Mucosa of gallbladder (tissue), 1 donor: ENCODE measurements at places on chromosomes 13 and 19. TPM values are rescaled to one million over a fixed set of nuclear protein-coding genes. Genes with fewer than 3 reads are reported as not detected.
A peak's percentile ranks its signal among the peaks of the same experiment; 100 is the strongest.

DNA sequence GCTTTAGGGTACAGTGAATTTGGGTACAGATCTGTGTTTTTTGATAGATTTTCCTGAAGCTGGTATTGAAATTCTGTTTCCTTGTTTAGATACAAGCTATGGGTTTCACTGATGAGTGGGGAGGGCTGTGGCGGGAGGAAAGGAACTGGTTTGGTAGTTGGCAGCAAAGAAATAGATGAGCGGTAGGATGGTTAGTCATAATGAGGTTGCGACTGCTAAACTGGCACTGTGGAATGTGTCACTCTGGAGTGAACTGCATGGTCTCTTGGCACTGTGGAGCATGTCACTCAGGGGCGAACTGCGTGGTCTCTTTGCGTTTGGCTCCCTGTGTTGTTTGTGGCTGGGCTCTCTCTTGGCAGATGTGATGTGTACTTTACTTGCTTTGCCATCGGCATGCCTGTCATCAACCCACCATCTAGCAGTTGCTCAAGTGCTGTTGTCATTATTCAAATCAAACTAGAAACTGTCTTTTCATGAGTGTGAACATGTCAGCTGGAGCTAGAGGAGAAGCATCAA, 82.1 kb downstream of the ATP8A2 start:
- DNase-seq = no peak

DNA sequence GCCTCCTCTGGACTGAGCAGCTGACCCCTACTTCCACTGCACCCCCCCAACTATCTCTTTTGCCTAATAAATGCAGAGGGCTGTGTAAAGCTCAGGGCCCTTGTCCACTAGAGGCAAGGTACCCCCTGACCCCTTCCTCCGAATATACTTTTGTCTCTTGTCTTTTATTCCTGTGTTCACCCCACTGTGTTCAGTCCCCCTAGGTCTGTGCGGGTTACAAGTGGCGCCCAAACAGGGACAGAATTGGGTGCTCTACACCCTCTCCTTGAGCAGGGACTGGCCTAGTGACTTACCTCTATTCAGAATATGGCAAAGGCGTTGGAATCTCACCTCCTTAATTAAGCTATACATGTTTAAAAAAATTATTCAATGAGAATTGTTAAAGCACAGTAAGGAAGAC, 15.0 kb downstream of the ZNF350 start:
- no peak for DNase-seq

- DNase-seq = no peak
These were observed 707.5 kb downstream of the SLITRK6 start for GRCh38 chr13:85091631-85092234.

GRCh38 chr13:112978561-112979405, 9.8 kb downstream of the MCF2L start:
- DNase-seq = no peak

GRCh38 chr19:51559240-51559639, 11.8 kb upstream of the ZNF175 start:
- DNase-seq = no peak

DNA sequence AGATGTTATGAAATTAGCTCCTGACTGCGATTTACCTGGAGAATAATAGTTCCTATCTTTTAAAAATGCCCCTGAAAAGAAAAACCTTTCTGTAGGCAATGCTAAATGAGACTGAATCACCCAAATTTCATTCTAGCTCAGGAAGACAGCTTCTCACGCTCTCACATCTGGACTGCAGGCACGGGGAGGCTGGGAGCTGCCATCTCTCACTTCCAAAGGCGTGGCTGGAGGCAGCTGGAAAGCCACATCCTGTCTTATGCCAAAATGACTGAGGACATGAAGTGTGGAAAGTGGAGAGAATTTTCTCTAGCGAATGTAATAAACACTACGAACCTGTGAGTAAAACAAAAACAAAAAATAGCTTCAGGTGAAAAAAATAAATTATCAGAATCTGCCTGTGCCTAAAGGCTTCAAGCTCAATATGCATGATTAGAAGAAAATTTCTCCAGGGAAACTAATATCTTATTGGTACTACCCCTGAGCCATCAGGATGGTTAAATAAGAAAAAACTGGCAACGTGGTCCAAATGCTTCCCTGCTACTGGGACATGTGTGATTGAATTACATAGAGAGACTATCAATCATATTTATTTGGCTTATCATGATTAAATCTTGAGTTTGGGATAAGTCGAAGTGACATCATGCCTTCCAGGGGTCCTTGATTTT, 58.1 kb upstream of the UBL3 start:
- DNase-seq = no peak

- no peak for DNase-seq
These were observed 168.5 kb upstream of the FREM2 start for GRCh38 chr13:38518328-38518727.

- DNase-seq = no peak
These were observed 38.3 kb downstream of the DNAJC15 start for GRCh38 chr13:43061496-43062280.

DNA sequence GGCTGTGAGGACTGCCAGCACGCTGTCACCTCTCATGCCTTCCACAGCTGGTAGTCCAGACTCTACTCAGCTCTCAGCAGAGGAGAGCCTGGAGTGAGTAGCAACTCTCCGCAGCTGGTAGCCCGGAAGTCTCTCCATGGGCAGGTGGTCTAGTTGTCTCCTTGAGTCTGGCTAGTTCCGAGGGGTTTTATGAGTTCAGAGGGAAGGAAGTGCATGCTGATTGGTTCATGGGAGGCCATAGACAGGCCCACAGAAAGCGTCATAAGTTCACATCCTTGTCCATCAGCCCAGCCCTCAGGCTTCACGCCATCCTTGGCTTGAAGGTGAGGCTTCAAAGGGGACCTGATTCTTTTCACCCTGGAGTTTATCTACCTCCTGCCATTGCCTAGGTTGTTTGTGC, 2662.4 kb upstream of the PCDH20 start:
- no peak for DNase-seq

DNA sequence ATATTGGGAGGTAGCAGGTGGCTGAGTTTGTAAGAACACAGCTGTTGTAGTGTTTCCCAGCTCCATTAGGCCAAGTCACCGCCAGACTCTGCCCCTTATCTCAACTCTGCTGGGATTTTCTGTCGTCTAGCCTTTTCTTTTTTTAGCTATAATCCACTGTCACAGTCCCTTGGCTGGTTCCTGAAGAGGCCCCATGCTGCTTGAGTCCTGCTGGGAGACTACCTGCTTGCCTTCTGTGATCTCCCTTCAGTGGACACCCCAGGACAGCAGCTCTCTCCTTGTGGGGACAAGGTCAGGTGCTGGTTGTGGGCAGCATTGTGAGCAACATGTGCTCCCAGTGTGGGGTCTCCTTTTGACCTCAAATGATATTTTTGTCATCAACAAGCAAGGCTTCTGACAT, 195.0 kb upstream of the ATXN8OS start:
- no peak for DNase-seq

GRCh38 chr13:77697217-77698103, at the start of gene SLAIN1:
SLAIN1 (plus strand) TSS chr13:77697687; CDS start chr13:77697914, 227 bp downstream.
- DNase-seq = peak; percentile 74

GRCh38 chr19:17775991-17776803, 18.7 kb upstream of the B3GNT3 start:
- no peak for DNase-seq

GRCh38 chr13:68872338-68872737, 1235.3 kb upstream of the ATXN8OS start:
- DNase-seq = no peak

- peak; percentile 84 for DNase-seq
These were observed 1.3 kb upstream of the LRCH1 start for GRCh38 chr13:46551410-46552302.

GRCh38 chr19:14476327-14476672, 1.1 kb upstream of the PTGER1 start:
- no peak for DNase-seq

DNA sequence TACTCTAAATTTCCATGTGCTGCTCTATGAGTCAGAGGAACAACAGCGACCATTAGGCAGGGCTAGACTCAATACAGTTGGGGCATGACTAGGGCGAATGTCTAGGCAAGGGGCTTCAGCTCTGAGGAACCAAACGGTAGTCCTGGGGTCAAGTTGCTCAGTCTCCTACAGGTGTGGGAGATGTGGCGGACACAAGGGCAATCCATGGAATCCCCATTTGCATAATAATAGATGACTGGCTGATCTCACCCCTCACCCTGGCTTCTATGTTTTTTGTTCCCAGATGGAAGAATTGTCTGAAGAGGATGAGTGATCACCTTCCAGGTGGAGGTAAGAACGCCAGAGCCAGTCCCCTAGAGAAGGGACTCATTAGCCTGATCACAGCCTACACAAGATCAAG, 1048.2 kb upstream of the MIR17HG start:
- no peak for DNase-seq

GRCh38 chr19:50897612-50898011, 13.6 kb downstream of the KLK4 start:
- DNase-seq = no peak

GRCh38 chr19:15584541-15585115, 30.4 kb upstream of the CYP4F8 start:
- DNase-seq = peak; percentile 79

DNA sequence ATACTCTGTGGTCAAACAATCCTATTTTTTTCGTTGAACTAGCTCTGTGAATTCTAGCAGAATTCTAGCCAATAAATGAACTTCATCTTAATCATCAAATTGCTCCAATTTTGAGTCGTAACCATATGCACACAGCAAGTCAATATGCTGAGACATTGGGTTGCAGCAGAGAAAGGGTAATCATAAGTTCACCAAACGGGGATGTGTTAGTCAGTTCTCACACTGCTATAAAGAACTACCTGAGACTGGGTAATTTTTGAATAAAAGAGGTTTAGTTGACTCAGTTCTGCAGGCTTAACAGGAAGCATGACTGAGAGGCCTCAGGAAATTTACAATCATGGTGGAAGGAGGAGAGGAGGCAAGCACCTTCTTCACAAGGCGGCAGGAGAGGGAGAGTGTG, 67.7 kb upstream of the ABCC4 start:
- DNase-seq = no peak

GRCh38 chr19:3465552-3465951, 14.8 kb downstream of the SMIM24 start:
- no peak for DNase-seq

DNA sequence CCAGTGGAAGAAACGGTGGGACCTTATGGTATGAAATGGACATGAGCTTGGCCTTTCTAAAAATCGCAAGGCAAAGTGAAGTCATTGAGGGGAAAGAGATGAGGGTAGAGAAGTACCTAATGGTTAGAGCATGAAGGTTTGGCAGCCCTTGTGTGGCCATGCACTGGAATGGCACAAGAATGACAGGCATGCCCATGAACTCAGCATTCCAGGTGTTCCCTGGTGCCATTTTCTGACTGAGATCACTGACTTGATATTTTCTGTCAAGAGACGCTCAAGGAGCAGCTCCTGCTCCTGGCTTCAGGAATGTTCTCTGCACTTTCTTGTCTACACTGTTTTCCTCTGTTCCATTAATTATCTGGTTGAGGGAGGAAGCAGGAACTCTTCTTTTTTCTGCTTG, 225.0 kb upstream of the SLC10A2 start:
- no peak for DNase-seq

DNA sequence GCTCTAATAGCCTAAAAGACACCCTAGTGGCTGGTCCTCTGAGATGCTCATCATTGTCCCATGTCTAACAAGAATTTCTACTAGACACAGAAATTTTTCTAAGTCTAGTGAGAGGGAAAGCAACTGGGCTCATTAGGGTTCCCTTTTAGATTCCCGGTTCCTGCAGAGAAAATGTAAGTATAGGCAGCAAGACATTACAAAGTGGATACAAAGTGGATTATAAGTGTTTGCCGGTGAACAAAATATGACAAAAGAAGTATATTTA, 20.8 kb upstream of the TMTC4 start:
- DNase-seq = no peak

DNA sequence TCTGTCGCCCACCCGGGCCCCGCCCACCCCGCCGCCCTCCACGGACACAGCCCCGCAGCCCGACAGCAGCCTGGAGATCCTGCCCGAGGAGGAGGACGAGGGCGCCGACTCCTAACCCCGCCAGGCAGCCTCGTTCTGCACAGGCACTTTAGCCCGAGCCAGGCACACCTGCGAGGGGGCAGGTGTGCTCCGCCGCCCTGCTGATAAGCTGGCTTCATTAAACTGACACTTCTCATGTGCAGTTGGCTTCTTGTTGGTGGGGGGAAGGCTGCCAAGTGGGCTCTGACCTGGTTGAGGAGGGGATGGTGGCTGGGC, 8.2 kb downstream of the IL4I1 start:
- DNase-seq = no peak

GRCh38 chr19:38596057-38596981, 21.4 kb downstream of the MAP4K1 start:
- DNase-seq = peak; percentile 29

GRCh38 chr19:23318143-23318542, 67.9 kb upstream of the ZNF724 start:
- DNase-seq = no peak

DNA sequence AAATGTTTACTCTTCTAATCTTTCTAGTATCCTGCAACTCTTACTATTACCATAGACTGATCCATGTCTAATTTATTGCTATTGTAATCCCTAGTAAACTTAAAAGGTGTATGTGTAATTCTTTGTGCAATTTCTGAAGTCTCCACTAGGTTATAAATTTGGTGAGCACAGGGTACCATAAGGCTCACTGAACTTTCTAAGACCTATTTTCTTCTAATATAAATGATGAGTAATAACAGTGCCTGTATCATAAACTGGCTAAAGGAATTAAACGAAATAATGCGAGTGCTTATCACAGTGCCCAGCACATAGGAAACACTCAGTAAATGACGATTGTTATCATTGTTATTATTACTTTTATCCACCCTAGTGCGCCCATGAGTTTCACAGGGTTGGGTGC, 119.1 kb downstream of the KLF12 start:
- no peak for DNase-seq

- no peak for DNase-seq
These were observed 4.8 kb downstream of the ISYNA1 start for GRCh38 chr19:18433015-18433691.

- DNase-seq = no peak
These were observed 70.0 kb downstream of the SPATA13 start for GRCh38 chr13:24230428-24231072.

DNA sequence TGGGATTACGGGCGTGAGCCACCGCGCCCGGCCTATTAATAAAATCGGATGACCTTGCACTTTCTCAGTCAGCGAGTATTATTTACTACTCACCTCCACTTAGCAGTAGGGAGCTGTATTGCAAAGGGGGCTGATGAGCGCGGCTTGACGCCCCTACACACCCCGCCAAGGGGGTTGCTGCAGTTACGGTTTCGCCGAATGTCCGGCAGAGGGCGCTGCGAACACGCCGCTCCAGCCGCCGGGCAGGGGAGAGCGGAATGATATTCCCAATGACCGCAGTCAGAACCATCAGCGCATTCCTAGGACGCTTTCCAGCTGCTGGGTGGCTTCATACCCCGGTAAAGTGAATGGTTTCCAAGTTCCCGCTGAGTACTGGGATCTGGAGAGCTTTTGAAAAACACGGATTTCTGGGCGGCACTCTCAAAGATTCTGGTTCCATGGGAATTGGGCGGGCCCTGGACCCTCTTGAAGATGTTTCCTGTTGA, 30.0 kb upstream of the TPT1 start:
- DNase-seq = peak; percentile 60

Gene CRLF1
- 5.8 TPM for total RNA-seq

Gene CGB7
- total RNA-seq = 0.14 TPM

Gene FFAR2
- 0.17 TPM for total RNA-seq

Gene OR7E24
- total RNA-seq = not detected

Gene CEACAM6
- total RNA-seq = 61.6 TPM

Gene ZNF610
- 6.0 TPM for total RNA-seq

Gene HSPBP1
- total RNA-seq = 28.8 TPM

Gene LILRB3
- 3.1 TPM for total RNA-seq

Gene KCNK6
- 21.5 TPM for total RNA-seq

Gene POLD1
- 16.2 TPM for total RNA-seq

Gene SIGLEC12
- total RNA-seq = 0.43 TPM

Gene TTC9B
- not detected for total RNA-seq

Gene APOC4
- not detected for total RNA-seq

Gene PEX11G
- total RNA-seq = 8.2 TPM

Gene KLK1
- 1.5 TPM for total RNA-seq
